Stimulated activated CD4-positive, alpha-beta T cell treated with anti-CD3 and anti-CD28 coated beads, Interleukin-15, amount 100 ng/mL, for 1 hour (primary cell): ENCODE measurements at places on chromosomes 11 and 22.

GRCh38 chr22:19174106-19175025 is 4.2 kb downstream of the SLC25A1 start:
- no peak for DNase-seq

- no peak for DNase-seq
Measured at GRCh38 chr11:15159085-15159484, 44.4 kb downstream of the INSC start.

GRCh38 chr11:59800390-59801025 is 10.1 kb downstream of the MRPL16 start:
- no peak for DNase-seq

DNA sequence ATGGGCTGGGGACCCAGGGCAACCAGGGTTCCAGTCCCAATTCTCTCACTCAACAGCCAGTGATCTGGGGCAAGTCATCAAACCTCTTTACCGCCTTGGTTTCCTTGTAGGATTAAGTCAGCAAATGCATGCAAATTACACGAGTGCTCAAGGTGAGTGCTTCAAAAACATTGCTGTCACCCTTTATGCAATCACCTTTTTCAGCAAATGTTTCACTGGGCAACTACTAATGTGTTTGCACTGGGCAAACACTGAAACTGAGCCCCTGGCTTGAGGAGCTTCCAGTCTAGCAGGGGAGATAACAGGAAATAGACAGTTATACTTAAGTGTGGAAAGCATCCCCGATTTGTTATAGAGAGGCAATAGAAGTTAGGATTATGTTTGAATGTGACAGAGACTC is 37.7 kb upstream of the DMC1 start:
- no peak for DNase-seq

DNA sequence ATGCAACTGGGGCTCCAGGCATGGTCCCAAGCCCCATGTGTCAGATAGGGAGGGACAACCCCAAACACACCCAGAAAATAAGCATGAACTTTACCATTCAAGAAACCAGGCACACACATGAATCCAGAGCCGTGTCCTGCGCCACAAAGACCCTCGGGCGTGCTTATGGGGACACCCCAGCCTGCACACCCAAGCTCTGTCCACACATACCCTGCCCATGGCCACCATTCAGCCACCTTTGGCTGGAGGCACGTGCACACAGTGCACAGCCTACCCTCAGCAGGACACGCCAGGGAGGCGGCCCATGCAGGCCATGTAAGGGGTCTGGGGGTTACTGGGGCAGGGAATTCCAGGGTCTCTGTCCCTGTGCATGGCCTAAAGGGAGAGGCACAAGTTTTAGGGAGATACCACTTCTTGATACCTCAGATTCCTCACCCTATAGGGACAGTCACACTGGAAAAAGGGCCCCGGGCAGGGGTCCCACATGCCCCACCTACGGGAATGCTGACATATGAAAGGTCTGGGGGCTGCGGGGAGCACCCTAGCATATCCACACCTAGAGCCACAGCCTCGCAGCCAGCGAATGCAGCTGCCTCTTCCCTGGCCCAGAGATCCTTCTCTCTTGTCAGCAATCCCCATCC is 20.6 kb downstream of the PACSIN2 start:
- DNase-seq = no peak

- DNase-seq = no peak
Measured at GRCh38 chr22:41367680-41368542, 13.8 kb upstream of the TEF start.

DNA sequence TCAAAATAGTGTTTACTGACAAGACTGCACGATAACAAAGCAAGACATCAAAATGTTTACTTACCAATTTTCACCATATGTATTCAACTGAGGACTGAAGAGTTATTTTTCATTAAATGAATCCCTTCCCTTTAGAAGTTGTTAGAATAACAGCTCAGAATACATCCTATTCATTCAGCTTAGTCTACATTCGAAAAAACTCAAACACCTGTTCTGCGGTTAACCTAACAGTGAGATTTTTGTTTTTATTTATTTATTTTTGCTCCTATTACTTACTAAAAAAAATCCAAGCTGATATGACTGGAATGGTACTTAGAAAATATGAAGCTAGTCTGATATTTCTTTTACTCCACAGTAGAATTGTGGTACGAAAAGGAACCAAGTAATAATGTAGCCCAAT is 10.0 kb downstream of the KCNA4 start:
- no peak for DNase-seq

- DNase-seq = no peak
Measured at GRCh38 chr11:96073536-96073935, 149.6 kb upstream of the MTMR2 start.

DNA sequence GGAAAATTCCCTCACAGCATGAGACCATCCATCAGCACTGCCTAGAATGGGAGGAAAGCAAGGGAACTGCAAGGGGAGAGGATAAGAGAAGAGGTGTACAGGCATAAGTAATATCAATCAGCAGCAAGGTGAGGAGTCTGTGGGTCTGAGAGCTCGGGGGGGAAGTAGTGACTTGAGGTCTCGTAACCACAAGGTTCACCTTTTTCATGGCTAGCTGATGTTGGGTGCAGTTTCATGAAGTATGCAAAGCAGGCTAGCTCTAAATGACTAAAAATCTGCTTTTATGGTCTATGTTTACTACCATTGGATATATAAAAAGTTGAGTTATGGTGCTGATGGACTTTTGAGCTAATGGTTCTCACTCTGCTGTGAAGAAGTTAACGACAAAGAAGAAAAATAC is 35.8 kb downstream of the OR4C6 start:
- no peak for DNase-seq

DNA sequence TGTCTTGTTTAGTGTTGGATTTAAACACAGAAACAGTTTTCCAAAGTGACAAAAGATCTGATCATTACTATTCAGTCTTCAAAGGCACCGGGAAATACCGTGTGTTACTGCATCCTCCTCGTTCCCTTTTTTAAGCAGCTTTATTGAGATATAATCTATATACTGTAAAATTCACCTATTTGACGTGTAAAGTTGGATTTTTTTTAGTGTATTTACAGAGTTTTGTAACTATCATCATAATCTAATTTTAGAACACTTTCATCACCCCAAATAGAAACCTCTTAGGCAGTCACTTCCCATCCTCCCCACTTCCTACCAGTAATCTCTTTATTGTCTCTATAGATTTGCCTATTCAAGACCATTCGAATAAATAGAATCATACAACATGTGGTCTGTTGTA is 1.4 kb downstream of the ANO5 start:
- no peak for DNase-seq

- no peak for DNase-seq
Measured at GRCh38 chr22:44455151-44455962, 42.7 kb downstream of the RTL6 start.

DNA sequence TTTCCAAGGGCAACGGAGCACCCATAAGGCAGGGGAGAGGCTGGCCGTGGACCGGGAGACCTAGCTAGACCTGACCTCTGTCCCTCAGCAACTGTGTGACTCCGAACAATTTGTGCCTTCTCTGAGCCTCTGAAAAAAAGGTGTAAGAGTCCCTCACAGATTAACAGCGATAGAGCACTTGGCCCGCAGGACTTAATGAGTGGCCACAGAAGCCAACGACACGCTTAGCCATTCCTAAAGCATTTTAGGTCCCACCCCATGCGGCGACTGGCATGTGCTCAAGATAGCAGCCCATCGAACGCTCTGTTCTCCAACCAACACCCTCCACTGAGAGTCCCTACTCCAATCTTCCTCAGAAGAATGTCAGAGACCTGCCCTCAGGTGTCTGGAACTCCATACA is 1.5 kb downstream of the SULT4A1 start:
- no peak for DNase-seq

- DNase-seq = no peak
Measured at GRCh38 chr22:50089682-50090411, at the start of gene MOV10L1. Gene MOV10L1, plus strand, starts transcription at chr22:50090006. Its CDS starts 83 bp downstream, at chr22:50090089.

DNA sequence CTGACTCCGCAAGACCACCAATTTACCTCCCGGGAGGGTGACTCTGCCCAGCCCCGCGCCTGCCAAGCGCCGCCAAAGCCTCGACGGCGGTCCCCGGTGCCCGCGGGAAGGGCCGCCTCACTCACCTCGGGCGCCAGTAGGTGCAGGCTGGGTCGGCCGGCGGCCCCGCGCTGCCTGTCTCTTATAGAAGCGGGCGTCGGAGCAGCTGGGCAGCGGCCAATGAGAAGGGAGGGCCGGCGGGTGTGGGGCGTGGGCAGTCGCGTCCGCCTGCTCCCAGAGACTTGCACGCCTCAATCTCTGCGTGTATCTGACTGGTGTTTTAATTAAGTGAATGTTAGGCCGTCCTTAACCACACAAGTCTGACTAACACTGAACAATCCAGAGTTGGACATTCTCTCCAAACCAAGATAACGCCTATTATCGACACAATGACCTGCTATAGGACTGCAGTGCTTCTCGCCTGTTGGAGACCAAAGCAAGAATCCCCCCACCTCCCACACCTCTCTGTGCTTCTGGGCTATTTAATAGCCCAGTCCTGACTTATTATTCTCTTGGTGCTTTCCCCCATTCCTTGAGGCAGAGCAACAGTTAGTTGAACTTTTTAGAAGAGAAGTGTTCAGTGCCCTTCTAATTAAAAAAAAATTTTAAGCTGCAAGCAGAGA is at the start of gene TPH1:
TPH1 (minus strand) TSS at position 154 of the 662 bp plus-strand sequence. CDS start 5,507 bp downstream, outside the sequence.
- DNase-seq = no peak

GRCh38 chr22:47056361-47056760 is 293.9 kb downstream of the TBC1D22A start:
- no peak for DNase-seq

DNA sequence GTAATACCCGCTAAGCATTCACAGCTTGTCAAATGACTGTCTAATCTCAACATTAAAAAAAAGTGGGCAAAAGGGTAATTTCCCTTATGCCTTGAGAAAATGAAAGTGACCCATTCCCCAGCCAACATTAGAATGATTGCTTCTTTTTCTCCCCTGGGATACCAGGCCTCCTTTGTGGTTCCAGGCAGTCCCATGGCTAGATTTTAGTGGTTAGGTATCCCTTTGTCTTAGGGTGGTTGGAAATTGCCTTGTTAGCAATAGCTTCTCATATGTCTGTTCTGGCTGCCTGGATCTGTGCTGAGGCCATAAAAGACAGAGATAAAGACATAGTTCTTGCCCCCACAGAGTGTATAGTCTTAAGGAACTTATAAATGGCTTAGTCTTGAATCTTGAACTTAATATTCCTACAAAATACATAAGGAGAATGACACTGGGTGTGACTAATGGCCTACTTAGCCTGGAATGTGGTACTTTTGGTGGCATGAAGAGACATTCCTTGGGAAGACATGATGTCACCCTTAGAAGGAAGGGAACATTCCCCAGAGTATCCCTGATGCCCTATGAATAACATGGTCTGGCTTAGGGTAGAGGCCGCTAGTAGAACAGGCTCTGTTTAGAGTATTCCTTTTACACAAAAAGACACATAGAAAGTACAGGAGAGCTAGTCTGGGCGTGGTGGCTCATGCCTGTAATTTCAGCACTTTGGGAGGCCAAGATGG is 90.3 kb downstream of the ZBTB16 start:
- DNase-seq = no peak

DNA sequence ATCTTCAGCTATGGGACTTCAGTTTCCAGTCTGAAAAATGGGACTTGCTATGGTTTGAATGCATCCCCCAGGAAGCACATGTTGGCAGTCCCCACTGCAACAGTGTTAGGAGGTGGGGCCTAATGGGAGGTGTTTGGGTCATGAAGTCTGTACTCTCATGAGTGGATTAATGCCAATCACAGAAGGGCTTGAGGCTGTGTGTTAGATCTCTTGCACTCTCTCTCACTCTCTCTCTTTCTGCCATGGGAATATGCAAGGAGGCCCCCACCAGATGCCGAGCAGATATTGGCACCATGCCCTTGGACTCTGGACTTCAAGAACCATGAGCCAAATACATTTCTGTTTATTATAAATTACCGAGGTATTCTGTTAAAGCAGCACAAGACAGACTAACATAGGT is 7.8 kb upstream of the AP1B1 start:
- DNase-seq = no peak

DNA sequence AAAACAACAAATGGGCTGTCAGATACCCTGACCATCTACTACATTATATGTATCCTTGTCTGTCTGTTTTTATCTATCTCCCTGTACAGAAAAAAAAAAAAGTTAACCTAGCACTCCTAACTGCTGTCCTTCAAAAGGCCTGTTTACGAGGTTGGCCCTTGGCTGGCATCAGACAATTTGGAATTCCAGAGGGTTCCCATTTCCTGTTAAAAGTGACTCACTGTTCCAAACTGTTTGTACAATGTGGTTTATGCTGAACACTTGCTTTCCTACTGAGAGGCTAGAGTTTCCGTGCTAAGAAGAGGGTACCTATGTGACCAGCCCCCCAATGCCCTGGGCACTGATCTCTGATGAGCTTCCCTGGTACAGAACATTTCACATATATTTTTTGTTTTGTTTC is 65.9 kb upstream of the HMGXB4 start:
- DNase-seq = no peak

- DNase-seq = no peak
Measured at GRCh38 chr11:15825976-15826650, 530.2 kb downstream of the SOX6 start.
